ENCODE measurements at places on chromosomes 7 and 10.

DNA sequence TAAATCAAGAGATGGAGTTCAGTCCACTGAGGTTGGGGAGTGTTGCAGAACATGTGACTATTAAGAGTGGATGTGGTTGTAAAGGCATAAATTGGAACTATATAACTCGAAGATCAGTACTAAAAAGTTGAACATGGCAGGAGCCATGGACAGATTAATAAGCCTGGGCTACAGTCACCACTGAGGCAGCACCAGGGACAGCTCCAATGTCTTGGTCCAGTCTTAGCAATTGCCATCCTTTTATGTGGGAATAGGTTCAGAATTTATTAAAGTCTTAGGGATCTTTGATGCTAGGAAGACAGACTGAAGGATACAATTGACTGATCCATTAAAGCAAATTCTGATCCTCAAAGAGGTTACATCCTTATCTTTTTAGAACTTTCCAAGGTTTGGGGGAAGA is 156.6 kb downstream of the ADRA2A start:
- peak; percentile 57 for DNase-seq

DNA sequence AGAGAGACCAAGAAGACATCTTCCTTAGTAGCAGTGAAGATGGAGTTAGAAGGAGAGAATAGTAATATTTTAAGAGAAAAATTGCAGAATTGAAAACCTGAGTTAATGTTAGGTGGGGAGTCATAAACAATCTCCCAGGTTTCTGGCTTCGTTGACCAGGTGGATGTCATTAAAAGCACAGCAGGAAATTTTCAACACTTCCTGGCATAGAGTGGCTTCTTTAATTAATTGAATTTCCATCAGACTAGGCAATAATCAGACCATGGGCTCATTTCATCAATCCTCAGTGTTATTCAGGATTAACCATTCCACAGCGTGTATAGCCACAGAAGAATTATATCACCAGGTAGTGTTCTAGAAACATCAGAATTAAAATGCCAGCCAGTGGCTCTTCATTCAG is 268.2 kb downstream of the CCDC3 start:
- no peak for DNase-seq

DNA sequence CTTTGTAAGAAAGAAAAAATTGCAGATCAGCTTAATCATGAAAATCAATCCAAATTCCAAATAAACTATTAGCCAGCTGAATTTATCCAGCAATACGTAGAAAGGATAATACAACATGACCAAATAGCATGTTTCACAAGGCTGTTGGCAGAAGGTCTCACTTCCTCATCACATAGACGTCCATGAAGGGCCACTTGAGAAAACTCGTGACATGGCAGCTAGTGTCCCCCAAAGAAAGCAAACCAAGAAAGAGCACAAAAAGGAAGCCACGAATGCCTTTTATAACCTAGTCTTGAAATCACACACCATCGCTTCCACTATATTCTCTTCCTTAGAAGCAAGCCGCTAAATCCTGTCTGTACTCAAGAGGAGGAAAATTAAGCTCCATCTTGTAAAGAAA is 105.6 kb upstream of the NRBF2 start:
- DNase-seq = no peak

- DNase-seq = no peak
These were observed 349.9 kb upstream of the NFE2L3 start for GRCh38 chr7:25802057-25802456.

DNA sequence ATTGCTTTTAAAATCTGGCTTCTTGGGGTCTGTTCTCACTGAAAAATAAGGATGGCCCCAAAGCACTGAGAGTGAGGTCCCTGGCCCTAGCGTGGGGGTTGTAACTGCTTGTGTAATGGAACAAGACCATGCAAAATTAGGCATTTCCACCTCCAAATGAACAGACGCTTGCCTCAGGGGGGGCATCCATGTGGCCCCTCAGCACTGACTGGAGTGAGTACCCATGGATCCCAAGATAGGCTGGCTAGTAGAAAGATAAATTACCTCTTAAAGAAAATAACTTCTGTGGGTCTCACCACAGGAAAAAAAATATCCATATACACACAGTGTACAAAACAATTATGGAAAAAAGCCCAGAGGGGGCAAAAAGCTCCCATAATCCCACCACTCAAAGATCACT is 15.2 kb upstream of the CPA1 start:
- no peak for DNase-seq

DNA sequence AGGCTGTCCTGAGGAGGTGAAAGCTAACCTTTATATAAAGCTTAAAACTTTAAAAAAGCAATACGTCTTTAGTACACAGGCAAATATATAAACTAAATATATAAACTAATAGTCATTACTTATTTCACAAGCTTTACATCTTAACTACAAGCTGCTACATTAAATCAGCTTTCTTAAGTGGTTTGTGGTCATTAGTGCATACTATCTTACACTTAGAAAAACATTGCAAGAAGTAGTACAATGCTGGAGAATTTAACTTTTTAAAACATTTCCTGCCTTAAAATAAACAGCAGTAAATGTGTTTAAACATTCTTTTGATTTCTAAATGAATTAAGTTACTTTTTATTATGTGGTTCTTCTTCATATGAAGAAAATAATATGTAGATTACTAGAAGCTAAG is 36.3 kb downstream of the MET start:
- DNase-seq = no peak

GRCh38 chr10:69229616-69229916 is 9.4 kb downstream of the HKDC1 start:
- DNase-seq = no peak

DNA sequence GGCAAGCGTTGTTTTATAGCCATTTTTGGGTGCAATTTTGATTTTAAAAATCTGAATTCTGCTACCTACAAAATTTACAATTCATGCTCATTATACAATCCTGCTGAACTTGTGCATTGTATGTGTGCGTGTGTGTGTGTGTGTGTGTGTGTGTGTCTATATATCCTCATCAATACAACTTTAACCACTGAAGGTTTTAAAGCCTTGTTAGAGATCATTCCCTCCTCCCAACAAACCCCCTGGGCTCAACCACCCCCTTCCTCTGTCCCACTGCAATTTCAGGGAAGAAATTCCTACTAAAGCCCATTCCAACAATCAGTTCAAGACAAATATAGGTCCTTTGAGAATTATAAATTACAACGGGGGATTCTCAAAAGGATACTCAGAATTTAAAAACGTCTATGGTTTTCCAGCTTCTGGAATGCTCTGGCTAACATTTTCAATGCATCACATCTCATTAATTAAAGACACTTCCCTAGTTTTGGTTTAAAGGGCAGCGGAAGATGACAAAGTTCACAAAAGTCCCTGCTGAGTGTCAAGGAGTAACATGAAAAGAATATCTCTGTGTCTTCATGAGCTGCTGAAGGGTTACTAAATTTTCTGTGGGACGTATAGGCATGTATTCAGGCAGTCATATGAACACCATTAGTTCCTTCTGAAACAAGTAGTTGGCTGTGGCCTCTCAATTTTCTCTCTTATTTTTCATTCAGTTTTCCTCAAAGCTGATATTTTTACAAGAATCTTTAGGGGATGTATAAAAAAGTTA is 889 bp upstream of the SEMA3A start:
- DNase-seq = peak; percentile 28

DNA sequence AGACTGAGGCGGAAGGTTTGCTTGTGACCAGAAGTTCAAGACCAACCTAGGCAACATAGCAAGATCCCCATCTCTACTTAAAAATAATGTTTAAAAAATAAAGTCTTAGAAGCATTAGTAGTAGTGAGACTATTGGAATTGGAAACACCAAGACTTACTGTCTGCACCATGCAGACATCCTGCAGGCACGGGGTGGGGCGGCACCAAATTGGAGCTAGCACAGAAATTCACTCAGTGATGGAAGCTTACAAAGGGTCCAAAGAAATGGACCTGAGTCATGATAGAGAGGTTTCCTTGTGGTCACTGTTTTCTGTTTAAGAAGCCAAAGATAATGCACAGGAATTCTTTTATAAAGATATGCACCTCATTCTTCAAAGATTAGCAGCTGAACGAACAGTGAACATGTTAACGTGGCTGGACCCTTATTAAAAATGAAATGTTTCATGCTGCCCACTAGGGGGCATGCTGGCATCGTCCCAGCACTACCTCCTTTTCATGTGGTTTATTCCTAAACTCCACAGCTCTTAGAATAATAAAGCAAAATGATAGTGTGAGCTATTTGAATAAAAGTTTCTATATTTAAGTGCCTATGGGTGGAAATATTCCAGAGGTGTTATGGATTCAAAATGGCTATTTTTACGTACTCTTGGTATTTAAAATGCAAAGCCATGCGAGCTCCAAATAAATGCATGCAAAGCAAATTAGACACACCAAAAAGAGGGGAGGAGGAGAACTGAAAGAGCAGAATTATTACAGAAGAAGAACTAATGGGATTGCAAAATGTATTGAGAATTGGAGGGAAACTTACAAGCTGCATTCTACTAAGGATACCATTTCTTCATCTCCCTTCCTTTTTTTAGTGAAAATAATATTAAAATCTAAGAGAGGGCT is 28.6 kb downstream of the PDSS1 start:
- DNase-seq = peak; percentile 68

DNA sequence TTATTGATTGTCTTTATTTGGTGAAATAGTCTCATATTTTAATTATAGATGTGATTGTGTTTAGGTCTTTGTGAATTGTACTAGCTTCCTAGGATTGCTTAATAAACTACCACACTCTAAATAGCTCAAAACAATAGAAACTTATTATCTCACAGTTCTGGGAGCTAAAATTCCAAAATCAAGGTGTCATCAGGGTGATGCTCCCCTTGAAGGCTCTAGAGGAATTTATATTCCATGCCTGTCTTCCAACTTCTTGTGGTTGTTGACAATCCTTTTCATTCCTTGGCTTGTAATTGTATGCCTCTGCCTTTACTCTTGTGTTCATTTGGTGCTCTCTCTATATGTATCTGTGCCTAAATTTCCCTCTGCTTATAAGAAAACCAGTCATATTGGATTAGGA is 155.3 kb upstream of the AKR1E2 start:
- peak; percentile 80 for DNase-seq

DNA sequence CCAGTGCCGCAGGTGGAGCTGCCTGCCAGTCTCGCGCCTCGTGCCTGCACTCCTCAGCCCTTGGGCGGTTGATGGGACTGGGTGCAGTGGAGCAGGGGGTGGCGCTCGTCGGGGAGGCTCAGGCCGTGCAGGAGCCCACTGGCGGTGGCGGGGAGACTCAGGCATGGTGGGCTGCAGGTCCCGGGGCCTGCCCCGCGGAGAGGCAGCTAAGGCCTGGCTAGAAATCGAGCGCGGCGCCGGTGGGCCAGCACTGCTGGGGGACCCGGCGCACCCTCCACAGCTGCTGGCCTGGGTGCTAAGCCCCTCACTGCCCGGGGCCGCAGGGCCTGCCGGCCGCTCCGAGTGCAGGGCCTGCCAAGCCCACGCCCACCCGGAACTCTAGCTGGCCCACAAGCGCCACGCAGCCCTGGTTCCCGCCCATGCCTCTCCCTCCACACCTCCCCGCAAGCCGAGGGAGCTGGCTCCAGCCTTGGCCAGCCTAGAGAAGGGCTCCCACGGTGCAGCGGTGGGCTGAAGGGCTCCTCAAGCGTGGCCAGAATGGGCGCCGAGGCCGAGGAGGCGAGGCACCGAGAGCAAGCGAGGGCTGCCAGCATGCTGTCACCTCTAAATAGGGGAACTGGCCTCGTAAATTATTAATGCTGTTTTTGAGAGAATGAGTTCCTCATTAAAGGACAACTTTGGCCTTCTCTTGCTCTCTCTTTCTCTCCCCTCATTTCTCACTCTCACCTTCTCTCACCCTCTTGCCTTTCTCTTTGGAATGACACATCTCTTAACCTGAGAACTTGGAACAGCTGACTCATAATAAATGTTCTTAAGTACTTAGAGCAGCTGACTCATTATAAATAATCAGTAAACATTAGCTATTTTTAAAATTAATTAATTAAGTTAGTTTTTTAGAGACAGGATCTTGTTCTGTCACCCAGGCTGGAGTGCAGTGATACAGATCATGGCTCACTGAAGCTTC is 4.9 kb downstream of the ACADSB start:
- peak; percentile 14 for DNase-seq

GRCh38 chr10:16887565-16887964 is 70.3 kb upstream of the RSU1 start:
- DNase-seq = peak; percentile 58

- DNase-seq = no peak
These were observed 104.9 kb upstream of the ABCB5 start for GRCh38 chr7:20510573-20510900.

GRCh38 chr7:100546926-100547800 is 8.2 kb downstream of the AGFG2 start:
- no peak for DNase-seq

GRCh38 chr7:82704121-82704520 is 260.5 kb upstream of the CACNA2D1 start:
- no peak for DNase-seq

- no peak for DNase-seq
These were observed 118.5 kb upstream of the HABP2 start for GRCh38 chr10:113434315-113434714.

GRCh38 chr10:111472445-111472844 is 395.6 kb downstream of the ADRA2A start:
- DNase-seq = no peak

DNA sequence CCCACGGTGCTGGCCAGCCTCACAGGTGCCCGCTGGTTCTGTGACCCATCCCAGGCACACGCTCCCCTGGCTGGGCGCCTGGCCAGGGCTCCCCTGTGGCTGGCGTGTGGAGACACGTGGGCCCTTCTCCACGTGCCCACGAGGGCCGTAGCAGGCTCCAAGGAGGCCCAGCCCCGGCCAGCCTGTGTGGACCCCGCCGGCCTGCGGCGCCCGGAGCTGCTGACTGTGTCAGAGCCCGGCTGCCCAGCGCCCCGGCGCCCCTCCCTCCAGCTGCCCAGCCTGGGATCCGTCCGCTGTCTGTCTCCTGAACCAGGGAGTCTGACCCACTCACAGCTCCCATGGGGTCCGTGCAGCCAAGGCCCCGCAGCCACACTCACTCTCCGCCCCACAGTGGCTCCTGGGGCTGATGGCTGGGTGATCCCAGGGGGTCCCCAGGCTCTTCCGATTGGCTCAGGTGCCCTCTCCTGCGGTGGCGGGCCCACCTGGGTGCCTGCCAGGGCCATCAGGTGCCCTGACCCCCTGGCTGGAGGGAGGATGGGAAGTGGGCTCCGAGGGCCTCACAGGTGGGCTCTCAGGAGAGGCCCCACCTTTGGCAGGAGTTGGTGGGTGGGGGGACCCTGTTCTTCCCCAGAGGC is 9.6 kb downstream of the TMEM184A start:
- DNase-seq = no peak

- peak; percentile 0 for DNase-seq
These were observed 20.9 kb downstream of the ANKRD7 start for GRCh38 chr7:118245267-118246040.
